IPS DF 6.9 (cell line): ENCODE measurements at places on chromosomes 2 and 18.

DNA sequence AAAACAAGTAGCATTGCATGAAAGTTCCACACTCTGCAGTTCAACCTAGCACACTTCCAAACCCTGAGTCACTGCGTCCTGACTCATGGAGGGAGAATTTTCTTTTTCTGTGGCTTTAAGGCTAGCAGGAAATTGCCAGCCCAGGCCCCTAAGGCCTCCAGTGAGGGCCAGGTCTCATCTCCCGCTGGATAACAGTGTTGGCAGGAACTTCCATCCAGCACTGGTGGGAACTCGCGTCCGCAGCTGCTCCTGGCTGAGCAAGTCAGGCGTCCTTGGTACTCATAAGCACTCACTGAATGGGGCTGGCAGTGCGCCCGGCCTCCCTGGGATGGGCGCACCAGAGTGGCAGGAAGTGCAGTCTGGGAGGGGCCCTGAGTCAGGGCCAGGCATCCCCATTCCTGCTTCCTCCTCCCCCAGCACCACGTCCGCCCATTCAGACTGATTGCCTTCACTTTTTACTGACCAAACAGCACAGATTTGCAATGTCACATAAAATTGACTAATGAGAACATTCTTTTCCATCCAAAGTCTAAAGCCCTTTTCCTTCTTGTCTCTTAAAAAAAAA is 14.3 kb downstream of the MALL start:
- no peak for DNase-seq

DNA sequence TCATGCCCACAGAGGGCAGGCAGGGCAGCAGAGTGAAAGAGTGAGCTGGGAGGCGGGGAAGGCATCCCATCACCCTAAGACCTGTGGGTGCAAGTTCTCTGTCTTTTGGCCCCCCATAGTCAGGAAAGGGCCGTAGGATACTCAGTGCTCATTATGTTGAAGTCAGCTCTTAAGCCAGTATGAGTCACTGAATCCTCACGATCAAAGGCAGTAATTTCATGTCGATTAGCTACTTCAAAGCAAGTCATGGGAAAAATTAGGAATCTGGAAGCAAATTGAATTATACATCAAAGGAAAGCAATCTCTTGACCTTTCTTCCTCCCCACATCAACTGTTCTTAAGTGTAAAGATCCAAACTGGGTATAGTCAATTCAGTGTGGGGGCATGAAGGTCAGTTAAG is 178.9 kb downstream of the FHOD3 start:
- DNase-seq, result no peak

DNA sequence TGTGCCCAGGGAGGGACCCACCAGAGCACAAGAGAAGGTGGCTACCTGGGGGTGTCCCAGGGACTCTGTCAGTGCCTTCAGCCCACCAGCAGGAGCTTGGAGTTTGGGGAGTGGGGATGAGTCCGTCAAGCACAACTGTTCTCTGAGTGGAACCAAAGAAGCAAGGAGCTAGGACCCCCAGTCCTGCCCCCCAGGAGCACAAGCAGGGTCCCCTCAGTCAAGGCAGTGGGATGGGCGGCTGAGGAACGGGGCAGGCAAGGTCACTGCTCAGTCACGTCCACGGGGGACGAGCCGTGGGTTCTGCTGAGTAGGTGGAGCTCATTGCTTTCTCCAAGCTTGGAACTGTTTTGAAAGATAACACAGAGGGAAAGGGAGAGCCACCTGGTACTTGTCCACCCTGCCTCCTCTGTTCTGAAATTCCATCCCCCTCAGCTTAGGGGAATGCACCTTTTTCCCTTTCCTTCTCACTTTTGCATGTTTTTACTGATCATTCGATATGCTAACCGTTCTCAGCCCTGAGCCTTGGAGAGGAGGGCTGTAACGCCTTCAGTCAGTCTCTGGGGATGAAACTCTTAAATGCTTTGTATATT is 14.0 kb downstream of the ITM2C start:
- no peak for DNase-seq

GRCh38 chr2:236743039-236743920 is 173.7 kb downstream of the ACKR3 start:
- DNase-seq, result no peak

GRCh38 chr2:197081294-197081693 is 154.8 kb upstream of the PGAP1 start:
- no peak for DNase-seq

DNA sequence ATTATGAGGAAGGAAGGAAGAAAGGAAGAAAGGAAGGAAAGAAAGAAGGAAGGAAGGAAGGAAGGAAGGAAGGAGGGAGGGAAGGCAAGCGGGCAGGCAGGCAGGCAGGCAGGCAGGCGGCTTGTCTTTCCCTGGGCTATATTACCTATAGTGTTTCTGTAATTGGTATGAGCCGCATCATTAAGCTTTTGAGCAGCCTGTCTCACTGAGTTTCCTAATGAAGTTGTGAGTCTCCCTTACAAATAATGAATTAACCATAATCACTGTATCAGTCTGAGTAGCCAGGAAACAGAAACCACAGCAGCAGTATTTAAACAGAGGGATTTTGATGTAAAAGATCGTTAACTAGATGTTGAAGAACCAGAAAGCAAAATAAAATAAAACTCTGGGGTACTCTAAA is 11.8 kb upstream of the SULT1C3 start:
- DNase-seq, result no peak

DNA sequence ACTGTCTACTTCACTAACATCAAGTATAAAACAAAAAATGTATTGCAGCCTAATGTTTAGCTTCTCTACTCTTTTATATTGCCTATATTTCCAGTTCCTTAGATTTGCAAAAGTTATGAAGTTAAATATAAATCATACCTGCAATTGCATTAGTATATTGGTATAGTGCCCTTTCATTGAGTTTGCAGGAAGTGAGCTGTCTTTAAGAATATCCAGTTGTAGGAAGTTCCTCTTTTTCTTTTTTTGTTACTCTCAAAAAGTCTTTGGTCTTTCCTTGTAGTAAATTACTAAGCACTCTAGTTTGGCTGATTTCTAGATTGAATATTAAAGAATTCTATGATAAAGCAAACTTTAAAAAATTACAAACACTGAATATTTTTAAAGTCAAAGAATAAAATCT is 71.3 kb upstream of the FN1 start:
- no peak for DNase-seq

GRCh38 chr18:24809173-24809950 is 348.9 kb downstream of the HRH4 start:
- no peak for DNase-seq

- DNase-seq, result no peak
Measured at GRCh38 chr18:59386909-59387686, 28.0 kb upstream of the LMAN1 start.

GRCh38 chr2:160646684-160647444 is 153.3 kb upstream of the RBMS1 start:
- no peak for DNase-seq

GRCh38 chr2:236464140-236464539 is 105.5 kb upstream of the ACKR3 start:
- DNase-seq, result no peak

- no peak for DNase-seq
Measured at GRCh38 chr2:190455358-190456095, 47.4 kb downstream of the MFSD6 start.

DNA sequence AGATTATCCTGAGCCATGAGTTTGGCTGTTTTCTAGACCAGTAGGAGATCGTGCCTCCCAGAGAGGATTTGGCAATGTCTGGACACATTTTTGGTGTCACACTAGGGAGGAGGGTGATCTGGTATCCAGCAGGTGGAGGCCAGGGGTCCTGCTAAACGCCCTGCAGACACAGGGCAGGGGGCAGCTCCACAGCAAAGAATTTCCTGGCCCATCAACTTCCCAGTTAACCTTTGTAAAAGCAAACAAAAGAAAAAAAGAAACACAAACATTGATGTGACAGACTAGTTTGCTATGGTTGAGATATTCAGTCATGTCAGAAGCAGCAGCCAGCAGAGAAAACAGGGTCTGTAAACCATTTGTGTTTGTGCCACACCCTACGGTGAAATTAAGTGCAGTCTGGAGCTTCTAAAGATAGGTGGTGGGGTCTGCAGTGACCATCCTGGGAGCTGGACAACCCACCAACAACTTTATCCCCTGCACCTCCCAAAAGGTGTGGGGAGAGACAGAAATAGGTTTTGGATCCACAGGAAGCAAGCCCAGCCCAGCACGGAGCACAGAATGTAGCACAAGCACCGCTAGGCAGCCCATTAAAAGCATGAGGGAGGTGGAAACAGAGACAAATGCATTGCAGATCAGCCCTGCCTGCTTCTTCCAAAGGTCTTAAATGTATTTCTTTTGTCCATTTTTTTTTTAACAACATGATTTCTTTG is 232.5 kb downstream of the MYT1L start:
- DNase-seq, result no peak

DNA sequence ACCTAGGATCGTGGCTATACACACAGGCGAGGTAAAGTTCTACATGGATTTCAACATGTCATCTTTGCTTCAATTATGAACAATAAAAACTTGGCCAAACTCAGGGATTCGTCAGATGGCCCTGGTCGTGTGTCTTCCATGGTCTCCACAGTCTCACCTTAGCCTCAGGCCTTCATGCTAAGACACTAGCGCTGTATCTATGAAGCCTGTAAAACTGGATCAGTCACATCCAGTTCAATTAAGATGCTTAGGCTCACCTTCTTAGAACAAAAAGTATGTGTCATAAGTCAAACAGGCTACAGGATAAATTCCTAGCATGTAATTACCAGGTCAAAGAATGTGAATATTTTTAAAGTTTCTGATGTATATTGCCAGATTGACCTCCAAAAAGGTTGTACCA is 113.7 kb upstream of the NRP2 start:
- DNase-seq, result no peak

- no peak for DNase-seq
Measured at GRCh38 chr2:240132651-240132980, 3.5 kb downstream of the COPS9 start.

DNA sequence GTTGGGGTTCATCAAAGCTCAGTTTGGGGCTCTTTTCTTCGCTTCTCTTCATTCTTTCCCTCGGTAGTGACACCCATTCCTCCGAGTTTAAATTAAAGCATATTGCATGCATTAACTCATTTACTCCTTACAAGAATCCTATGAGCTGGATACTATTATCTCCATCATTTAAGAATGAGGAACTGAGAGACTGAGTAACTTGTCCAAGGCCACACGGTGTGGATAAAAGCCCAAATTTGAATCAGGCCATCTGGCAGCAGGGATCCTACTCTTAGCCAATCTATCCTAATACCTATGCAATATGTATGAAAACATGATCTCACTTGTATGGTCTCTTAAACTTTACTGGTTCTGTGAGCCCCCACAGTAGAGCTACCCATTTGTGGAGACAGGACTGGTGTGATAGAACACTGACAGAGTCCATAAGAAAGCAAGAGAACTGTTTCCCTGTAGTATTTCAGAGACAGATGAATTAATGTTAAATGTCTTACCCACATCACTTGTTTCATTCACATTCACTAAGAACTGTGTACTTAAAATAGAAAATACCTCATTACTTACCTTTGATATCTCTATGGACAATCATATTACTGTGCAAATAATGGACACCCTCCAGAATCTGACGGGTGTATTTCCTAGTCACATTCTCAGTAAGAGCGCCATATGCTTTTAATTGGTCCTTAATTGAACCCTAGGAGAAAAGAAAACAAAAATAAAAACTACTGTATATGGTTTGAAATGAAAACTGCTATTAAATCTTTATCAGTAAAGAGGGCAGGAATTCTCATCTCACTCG is 20.4 kb upstream of the ERCC3 start:
- DNase-seq, result no peak

GRCh38 chr2:230715201-230715600 is 2.6 kb downstream of the CAB39 start:
- no peak for DNase-seq

GRCh38 chr18:55592572-55592971 is 4.6 kb upstream of the TCF4 start:
- DNase-seq, result no peak

DNA sequence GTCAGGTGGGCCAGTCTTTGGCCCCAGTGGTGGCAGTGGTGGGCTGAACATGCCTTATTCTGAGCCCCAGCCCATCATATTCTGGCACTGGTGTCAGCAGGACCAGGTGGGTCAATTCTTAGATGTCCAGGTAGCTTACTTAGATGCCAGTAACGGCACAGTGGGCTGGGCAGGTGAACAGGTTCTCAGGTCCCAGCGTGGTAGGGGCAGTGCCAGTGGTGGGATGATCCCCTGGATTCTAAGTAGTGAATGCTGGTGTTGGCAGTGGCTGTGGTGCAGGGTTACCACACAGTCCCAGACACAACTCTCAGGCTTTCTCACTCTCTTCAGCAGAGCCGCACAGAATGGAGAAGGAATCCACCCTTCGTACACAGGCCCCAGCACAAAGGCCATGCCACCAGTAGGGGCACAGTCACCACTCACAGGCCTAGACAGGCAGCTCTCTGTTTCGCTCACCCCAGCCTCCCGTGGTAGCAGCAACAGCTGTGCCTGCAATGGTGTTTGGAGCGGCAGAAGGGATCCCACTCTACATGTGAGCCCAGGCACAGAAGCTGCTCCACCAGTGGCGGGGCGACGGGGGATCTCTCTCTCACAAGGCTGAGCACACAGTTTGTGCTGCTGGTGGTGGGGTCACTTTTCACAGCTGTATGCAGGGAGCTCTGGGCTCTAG is 97.3 kb downstream of the ANKRD12 start:
- DNase-seq, result peak; percentile 11

- DNase-seq, result no peak
Measured at GRCh38 chr18:76053551-76053950, 441.5 kb downstream of the ZNF516 start.

- no peak for DNase-seq
Measured at GRCh38 chr2:222794585-222795449, 66.0 kb upstream of the ACSL3 start.

- peak; percentile 35 for DNase-seq
Measured at GRCh38 chr2:180983468-180984242, 3.2 kb downstream of the UBE2E3 start.

- DNase-seq, result peak; percentile 83
Measured at GRCh38 chr2:108786354-108787215, at the start of gene CCDC138. Gene CCDC138, plus strand, starts transcription at chr2:108786771. Its CDS starts 52 bp downstream, at chr2:108786823.

GRCh38 chr2:235495373-235496238 is 1.8 kb downstream of the AGAP1 start:
- DNase-seq, result no peak

- no peak for DNase-seq
Measured at GRCh38 chr2:127046579-127046978, 60.4 kb downstream of the BIN1 start.

DNA sequence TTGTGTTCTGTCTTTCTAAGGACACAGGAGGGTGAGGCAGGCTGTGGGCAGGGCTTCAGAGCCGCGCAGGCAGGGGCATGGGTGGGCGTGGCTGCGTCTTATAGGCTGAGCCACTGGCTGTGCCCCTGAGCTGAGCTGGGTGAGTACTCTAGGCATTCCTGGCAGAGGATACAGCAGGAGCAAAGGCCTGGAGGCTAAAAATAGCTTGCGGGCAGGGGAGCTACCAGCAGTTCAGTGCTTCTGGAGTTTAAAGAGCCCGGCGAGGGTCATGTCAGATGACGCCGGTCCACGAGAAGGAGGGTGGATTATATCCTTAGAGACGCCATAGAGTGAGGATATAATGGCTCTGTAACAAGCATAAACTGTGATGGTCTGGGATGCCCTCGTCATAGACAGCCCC is 31.5 kb upstream of the PDIA6 start:
- DNase-seq, result peak; percentile 58

DNA sequence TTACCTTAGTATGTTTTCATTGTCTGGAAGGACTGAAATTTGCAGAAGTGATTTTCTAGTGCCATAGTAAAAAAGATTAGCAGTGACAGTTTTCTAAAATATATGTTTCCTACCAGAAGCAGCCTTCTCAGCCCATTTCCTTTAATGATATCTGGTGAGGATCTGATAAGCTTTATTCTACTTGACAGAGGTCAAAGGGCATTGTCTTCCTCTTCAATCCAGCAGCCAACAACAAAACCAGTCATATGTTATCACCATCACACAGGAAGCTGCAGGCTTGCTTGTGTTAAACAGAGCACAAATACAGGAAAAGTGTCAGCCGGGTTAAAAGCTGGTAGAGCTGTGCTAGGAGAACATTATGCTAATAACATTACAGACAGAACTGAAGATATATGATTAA is 35.6 kb upstream of the ZSWIM2 start:
- DNase-seq, result no peak
